ENCODE measurements at places on chromosomes 6 and 20.

GRCh38 chr6:17167327-17167979 lies 65.6 kb downstream of the STMND1 start:
- DNase-seq: no peak

DNA sequence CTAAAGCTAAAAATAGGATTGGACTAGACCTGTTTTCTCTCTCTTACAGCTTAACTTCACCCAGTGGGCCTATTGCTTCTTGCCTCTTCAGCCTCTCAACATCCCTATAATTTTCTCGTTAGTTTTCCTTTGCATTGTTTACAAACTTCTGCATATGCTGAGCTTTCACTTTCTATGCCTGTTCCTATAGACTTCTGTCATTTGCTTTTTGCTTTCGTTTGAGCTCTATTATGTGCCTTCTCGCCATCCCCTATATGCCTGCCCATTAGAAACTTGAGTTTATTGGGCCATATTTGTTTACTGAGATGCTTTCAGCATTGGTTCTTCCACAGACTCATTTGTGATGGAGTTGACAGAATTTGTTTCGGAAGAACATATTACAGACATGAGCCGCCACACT lies 40.9 kb downstream of the NCOA7 start:
- DNase-seq: no peak

GRCh38 chr6:46901882-46902314 lies 19.8 kb downstream of the ADGRF5 start:
- DNase-seq: no peak

DNA sequence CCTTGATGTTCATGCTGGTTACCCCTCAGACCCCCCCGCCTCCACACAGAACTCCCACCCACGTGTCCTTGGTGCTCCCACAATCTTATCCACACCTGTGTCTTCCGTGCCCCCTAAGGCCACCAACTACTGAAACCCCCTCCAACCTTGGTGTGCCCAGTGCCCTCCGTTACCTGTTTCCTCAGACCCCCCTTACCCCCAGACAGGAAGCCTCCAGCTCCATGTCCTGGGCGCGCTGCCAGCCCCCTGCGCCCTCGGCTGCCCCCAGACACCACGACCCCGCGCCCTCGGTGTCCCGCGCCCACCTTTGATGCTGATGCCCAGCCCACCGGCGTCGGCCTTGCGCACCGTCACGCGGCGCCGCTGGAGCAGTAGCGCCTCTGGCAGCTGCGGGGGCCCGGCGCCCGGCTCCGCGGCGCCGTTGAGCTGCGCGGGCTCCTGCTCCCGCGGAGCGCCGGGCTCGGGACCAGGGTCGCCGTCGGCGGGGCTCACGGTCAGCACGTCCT lies 504 bp downstream of the SNTA1 start:
- peak; percentile 16 for DNase-seq

GRCh38 chr6:31888276-31889258 lies 8.9 kb downstream of the EHMT2 start:
- DNase-seq: peak; percentile 33

DNA sequence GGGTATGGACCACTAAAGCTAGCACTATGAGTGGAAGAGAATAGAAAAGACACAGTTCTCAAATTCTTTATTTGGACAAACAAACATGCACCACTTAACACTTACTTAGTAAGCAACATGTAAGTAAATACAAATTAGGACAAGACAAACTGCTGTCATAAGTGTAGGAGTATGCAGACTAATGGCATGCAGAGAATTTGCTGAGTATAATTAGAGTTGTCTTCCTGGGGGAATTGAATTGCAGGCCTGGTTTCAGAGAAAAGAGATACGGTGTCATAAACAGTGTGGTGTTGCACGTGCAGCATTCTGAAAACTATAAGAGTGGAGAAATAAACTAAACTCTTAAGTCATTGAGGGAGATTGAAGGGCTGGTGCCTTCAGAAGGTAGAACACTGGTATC lies 125.2 kb upstream of the EYA4 start:
- no peak for DNase-seq

GRCh38 chr20:18048176-18048575 lies 9.5 kb downstream of the OVOL2 start:
- DNase-seq: no peak

GRCh38 chr6:90068703-90069523 lies 174.6 kb downstream of the GJA10 start:
- no peak for DNase-seq

DNA sequence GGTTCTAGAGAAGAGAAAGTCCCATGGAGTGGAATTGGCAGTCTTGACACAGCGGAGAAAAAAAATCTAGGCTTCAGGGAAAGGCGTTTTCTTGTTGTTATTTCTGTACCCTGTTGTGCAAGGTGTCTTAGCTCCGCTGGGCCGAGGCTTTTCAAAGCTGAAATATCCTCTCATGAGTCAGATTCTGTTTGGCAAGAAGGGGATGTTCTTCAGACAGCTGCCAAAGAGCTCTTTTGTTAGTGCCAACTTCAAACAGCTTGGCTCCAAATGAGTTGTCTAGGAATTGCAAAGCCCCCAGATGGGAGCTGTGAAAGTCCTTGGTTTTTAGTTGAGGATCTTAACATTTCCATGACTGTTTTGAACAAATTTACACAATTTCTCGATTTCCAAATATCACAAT lies 45.6 kb downstream of the LRRN4 start:
- no peak for DNase-seq

DNA sequence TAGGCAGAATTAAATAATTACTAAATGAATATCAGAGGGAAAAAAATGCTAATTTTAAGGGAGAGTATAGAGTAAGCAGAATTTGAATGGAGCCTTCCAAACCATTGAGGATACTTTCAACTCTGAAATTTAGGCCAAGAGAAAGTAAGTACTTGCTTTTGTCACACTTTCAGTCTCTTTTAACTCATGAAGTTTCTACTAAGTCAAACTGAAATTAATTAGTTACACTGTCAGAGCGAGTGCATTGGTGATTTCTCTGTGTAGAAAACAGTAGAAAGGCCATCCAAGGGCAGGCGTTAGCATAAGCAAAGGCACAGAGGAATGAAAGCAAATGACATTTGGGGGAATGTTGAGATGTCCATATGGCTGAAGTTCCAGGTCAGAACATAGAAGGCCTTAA lies 92.9 kb downstream of the PLEKHG1 start:
- DNase-seq: no peak

DNA sequence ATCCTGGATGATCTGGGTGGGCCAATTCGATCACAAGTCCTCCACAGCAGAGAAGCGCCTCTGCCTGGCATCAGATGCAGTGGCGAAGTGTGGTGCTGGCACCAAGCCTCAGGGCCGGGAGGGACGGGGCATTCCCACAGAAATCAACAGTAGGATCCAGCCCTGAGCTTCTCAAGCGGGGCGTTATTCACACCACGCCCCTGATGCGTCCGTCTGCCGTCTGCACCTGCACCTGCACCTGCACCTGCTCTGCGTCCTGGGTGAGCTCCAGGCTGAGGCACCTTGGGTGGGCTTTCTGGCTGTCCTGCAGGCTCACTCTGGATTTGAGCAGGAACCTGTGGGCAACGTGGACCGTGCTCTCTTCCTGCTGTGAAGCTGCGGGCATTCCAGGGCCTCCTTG lies 13.8 kb upstream of the NTSR1 start:
- no peak for DNase-seq

- DNase-seq: no peak
Observed at GRCh38 chr20:951384-952169, 35.4 kb upstream of the ANGPT4 start.

DNA sequence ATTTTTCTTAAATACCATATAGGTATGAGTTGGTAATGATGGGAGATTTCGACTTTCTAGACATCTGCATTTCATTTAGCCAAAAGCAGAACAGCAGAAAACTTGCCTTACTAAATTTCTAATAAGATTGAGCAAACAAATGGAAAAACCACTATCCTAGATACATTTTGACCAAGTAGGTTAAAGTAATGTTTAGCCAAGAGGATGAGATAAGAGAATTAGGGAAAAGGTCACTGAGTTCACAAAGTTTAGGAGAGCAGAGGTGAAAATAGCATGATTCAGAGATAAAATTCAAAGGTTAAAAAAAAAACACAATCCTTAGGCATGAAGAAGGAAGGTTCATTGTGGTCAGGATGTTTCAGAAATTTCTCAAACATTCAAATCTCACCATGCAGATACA lies 450.3 kb downstream of the CD83 start:
- no peak for DNase-seq

DNA sequence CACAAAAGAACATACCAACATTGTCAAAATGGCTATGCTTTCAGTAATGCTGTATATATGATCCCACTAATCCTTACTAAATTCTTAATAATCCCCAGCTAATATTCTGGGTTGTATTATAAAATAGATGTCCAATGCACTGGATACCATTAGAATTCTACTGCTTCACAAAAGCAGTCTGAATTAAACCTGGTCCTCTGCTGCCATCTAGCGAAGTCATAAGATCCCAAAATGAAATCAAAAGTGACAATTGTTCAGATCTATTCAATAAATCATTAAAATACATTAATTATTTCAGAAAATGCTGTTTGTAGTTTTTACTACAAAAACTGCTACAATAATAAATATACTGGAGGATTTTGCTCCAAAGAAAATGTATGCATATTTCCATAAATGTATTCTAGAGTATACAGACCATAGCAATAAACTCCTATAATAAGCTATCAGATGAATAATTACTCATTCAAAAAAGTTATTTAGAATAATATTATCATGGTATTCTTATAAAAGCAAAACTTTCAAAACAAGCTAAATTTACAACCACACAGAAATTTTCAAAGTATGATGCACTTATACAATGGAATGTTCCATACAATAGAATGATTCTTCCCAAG lies 92.6 kb downstream of the RNGTT start:
- DNase-seq: no peak

DNA sequence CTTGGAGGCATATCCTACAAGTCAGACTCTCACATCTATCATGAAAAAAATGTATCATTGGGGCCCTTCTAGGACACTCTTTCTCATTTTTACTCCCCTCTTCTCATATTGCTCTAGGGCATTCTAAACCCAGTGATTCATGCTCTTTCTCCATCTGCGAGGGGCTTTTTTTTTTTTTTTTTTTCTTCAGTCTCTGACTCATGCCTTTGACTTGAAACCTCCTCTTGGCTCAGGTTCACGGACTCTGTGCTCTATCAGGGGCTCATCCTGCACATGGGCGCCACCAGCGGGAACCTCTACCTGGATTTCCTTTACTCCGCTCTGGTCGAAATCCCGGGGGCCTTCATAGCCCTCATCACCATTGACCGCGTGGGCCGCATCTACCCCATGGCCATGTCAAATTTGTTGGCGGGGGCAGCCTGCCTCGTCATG lies 17.8 kb downstream of the SLC22A1 start:
- no peak for DNase-seq

DNA sequence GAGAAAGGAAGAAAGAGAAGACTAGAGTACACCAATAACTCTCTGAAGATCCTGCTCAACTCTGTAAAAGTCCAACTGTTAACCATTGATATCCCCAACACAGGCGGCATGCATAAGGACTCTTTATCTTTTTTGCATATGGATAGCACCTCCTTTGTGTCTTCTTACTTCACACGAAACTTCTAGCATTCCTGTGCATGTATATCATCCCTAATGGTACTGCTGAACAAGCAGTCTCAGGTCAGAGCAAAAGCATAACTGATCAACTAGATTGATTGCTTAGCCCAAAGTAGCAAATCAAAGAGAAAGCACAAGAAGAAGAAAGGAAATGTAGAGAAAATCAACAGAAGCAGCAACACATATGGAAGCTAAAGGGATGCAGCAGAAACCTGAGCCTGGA lies 234.4 kb downstream of the SYNE1 start:
- DNase-seq: no peak

DNA sequence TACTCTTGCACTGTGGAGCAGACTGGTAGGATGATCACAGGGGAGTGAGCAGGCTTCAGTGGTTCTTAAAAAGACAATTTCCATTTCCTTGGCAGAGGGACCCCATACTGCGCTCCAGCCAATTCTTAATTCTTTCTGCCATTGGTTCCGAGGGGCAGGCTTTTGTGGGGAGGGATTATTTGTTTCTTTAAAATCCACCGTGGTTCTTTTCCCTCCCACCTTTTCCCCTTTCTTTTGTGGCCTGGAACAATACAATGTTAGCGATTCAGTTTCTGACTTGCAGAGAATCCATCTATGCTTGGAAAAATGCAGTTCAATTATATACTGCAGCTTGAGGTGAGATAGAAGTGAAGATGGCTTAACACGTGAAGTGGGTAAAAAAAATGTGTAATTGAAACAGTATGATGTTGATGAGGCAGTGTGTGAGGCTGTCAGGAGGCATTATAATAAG lies 379.0 kb upstream of the FLRT3 start:
- no peak for DNase-seq

GRCh38 chr6:13048113-13048512 lies 280.2 kb downstream of the TBC1D7 start:
- no peak for DNase-seq

- DNase-seq: no peak
Observed at GRCh38 chr6:46642928-46643751, 9.5 kb downstream of the CYP39A1 start.

DNA sequence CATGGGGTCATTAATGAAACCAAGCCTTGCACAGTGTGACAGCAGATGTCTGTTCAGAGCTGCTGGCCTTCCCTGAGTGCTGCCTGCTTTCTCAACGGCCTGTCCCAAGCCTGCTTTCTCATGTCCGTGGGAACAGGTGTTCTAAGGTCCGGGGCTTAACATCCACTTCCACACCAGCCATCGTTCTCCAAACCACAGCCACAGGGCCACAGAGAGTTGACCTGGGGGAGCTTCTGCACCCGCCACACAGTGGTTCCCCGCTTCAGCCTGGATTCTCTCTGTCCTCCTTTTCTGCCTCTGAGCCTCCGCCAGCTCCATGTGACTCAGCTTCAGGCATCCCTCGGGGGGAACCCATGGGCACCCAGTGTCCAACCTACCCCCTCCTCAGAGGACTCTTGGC lies 26.9 kb upstream of the PPP1R3G start:
- no peak for DNase-seq

GRCh38 chr6:166809721-166810120 lies 146.6 kb downstream of the RNASET2 start:
- DNase-seq: no peak

- no peak for DNase-seq
Observed at GRCh38 chr6:2875359-2876191, 27.5 kb downstream of the SERPINB9 start.

DNA sequence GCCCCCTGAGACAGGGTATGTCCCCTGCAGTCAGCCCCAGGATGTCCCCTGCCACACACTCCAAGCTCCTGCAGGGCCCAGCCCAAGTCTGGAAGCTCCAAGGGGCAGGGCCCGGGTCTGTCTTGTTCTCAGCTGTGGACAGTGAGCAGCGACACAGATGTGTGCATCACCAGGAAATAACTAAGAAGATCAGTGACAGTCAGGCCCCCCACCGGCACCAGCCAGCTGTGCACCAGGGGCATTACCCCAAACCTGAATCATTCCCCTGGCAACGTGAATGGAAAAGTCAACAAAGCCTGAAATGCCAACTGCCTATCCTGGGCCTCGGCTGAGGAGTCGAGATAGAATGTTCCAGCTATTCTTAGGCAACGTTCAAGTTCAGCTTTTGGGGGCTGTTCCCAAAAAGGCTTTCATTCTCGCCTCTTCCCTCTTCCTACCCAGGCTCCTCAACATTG lies 105.0 kb downstream of the PREX1 start:
- no peak for DNase-seq

DNA sequence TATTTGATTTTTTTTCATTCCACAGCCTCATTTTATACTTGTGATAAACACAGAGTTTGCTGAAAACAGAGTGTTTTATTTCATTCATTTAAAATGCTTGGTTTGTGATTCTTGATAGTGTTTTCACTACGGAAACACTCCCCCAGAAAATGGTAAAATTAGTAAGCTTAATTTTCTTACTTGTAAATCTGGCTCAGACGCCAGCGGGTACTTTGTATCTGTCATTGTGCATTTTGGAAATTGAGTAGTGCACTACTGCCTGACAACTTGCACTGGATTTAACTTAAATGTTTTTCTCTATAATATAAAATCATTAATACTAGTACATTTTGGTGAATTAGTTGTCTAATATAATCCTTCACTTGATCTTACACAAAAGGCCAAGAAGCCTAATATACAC lies 37.0 kb upstream of the HINT3 start:
- no peak for DNase-seq

Measured in activated T-helper 2 cell treated with anti-CD3 and anti-CD28 coated beads, Interferon-gamma antibody, Interleukin-2, Interleukin-4, amounts not matched to agents 10 μg/mL and 5 μg/mL and 100 μg/mL, durations not matched to agents 14 hours and 24 hours and 36 hours (primary cell).